ENCODE measurements at places on chromosomes 7 and 10.

- DNase-seq, result no peak
These were observed 22.4 kb downstream of the STN1 start for GRCh38 chr10:103895411-103896186.

DNA sequence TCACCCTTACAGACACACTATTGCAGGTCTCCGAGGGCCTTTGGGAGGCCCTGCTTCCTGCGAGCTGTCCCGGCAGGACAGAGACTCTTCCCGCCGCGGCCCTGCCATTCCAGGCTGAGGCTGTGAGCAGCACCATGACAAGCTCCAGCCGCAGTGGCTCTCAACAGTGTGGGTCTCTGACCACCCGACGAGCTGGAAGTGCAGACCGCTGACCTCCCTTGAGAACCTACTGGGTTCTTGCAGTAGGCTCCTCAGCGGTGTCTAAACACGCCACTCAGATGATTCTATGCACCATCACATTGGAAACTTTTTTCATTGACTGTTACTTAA, 303.4 kb downstream of the WDR37 start:
- no peak for DNase-seq

GRCh38 chr7:150631866-150632864, at the start of gene GIMAP6:
TSS of gene GIMAP6 (minus strand) at chr7:150632385. CDS start at chr7:150630142, 2,243 bp downstream.
- peak; percentile 28 for DNase-seq

GRCh38 chr7:76372984-76373833, 14.4 kb upstream of the YWHAG start:
- peak; percentile 48 for DNase-seq

DNA sequence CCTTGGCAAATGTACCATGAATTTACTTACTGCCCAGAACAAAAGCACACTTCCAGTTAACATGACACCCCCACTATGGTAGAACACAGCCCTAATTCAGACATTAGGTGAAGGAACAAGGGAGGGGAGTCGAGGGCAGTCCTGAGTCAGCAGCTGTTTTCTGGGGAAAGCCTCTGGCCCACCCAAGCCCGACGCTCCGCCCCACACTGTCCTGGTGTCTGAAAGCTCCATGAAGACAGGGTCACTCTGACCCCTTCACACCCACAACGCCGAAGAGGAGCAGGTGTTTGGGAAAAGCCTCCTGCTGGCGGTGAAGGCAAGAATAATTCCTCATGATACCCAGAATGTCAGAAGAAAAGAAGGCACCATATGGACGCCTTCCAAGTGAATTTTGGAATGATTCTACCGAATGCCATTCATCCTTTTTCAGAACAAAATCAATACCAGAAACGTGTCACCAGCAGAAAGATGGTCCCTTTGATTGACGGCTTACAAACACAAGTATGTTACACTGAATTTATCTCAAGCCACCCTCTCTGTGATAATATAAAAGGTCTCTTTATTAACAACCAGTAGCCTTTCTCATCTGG, 172.1 kb downstream of the DIP2C start:
- no peak for DNase-seq

DNA sequence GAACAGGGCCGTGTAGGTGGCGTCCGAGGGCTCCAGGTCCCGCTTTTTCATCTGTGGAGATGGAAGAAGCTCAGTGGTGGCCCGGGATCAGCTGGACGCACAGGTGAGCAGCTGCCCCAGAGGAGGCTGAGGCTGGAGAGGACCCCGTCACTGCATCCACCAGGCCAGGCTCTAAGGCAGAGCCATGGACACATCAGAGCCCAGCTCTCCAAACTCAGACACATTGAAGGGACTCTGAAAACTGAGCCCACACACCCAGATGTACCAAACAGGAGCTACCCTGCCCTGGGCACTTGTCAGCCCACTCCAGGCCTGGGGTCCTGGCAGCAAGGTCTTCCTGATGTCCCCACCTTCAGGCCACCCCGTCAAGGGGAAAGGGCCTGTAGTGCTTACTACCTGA, 8.8 kb downstream of the PTCD1 start:
- no peak for DNase-seq

DNA sequence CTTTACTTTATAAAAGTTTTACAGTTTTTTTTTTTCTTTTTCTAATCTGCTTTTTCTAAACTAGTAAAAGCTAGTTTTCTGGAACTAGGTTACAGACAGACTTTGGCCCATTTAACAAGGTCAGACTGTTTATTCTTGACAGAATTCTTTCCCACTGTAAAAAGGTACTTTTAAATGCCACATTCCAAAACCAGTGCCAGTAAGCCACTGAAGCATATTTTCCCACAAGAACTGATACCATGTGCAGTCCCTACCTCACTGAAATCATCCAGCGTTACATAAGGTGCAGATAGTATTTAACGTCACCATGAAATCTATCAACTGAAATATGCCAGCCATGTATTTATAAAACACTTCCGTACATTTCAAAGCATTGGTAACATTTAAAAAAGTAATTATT, 121.6 kb downstream of the CDK6 start:
- DNase-seq, result no peak

DNA sequence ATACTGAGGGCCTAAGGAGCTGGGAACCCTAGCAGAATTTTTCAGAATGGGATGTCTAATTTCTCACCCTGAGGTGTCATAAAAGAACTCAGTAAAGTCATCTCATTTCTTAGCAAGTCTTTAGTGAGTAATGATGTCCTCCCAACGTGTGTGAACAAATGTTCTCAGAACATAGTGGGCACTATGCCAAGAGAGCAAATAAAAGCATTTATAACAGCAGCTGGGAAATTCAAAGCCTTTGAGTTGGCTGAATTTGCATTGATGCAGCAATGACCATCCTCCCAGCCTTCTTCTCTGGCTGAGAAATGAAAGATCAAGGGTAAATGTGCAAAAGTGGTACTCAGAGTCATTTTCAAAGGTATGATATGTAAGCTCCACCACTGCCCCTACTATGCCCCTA, 109.4 kb downstream of the FAM107B start:
- no peak for DNase-seq

- no peak for DNase-seq
These were observed 32.1 kb downstream of the FOXK1 start for GRCh38 chr7:4714161-4714700.

DNA sequence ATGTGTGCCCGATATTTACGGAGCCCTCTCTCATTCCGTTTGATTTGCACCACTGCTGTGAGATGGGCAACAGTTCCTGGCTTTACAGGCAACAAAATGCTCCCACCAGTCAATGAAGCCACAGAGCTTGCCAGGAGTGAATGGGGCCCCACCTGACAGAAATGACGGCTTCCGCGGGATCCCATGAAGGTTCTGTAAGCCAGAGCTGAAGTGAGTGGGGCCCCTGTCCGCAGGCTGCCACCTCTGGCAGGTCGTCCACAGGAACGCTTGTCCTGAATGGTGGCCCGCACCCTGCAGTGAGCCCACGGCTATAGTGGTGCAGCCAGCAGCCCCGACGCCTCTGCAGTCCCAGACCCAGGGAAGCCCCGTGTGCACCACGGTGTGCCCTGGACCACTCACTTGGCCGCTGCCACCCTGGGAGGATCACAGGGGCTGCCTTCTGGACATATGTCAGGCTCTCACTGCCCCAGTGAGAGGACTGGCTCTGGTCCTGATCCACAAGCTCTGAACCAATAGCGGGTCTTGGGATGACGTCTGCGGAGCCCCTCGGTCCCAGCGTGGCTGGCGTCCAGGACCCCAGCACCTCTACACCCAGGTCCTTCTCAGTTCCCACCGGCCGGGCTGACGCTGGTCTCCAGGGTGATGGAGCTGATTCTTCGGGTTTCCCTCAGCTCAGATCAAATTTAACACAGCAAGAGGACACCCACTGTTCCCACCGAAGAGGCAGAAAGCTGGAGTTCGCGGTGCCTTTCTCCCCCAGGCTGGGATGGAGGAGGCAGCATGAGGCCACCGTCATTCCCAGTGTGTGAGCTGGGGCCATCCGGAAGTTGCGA, 511.9 kb downstream of the DNAJB6 start:
- DNase-seq, result no peak

DNA sequence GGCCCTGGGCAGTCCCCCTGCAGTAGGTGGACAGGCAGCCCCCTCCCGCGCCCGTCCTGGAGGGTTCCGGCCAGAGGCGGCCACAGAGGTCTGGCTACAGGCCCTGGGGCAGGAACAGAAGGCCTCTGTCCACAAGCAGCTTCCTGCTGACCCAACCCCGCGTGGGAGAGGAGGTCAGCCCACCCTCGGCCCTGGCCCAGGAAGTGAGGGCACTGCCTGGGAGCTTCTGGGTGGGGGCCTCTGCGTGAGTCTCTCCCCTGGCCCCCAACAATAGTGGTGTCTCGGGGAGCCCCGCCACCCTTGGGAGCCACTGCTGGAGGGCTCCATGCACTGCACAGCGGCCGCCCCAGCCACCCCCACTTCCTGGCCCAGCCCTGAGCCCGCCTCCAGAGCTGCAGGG, 4.7 kb downstream of the MICALL2 start:
- no peak for DNase-seq

DNA sequence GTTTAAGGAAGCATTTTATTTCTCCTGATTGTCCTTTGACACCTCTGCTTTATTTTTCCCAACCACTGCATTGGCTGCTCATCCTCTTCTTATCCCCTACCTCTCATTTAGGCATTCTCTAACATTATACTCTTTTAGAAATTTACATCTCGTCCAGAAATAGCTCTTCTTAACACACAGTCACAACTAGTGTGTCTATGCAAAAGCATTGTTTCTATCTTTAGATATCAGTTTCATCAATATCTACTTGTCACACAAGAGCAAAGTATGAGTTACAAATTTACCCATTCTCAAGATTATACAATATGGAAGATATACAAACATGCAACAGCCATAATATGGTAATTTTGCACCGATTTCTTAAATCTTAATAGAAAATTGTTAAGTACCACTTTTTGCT, 35.7 kb upstream of the MDFIC start:
- DNase-seq, result no peak

- no peak for DNase-seq
These were observed 43.7 kb upstream of the DGKI start for GRCh38 chr7:137890449-137890921.

GRCh38 chr7:127953423-127954356, 77.5 kb downstream of the LRRC4 start:
- no peak for DNase-seq

DNA sequence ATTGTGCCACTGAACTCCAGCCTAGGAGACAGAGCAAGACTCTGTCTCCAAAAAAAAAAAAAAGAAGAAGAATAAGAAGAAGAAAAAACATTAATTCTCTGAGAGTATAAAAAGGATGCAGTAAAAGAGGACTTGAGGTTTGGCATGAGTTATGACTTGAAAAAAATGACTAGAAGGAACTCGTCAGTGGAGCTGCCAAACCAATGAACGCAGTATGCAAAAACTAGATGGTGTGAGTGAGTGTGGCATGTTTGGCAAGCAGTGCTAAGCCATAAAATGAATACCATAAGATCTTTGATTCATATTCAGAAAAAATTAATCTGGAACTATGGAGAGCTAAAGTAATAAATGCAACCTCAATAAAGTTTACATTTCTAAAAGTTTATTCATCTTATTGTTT, 68.6 kb upstream of the MEOX2 start:
- DNase-seq, result no peak

GRCh38 chr7:131145770-131146169, 181.9 kb upstream of the MKLN1 start:
- DNase-seq, result no peak

DNA sequence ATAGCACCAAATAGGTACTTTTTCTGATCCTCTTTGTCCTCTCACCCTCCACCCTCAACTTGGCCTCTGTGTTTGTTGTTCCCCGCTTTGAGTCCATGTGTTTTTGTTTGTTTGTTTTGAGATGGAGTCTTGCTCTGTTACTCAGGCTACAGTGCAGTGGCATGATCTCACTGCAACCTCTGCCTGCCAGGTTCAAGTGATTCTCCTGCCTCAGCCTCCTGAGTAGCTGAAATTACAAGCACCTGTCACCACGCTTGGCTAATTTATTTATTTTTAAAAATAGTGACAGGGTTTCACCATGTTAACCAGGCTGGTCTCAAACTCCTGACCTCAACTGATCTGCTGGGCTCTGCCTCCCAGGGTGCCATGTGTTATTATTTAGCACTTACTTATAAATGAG, 5.3 kb downstream of the ZNF273 start:
- no peak for DNase-seq

DNA sequence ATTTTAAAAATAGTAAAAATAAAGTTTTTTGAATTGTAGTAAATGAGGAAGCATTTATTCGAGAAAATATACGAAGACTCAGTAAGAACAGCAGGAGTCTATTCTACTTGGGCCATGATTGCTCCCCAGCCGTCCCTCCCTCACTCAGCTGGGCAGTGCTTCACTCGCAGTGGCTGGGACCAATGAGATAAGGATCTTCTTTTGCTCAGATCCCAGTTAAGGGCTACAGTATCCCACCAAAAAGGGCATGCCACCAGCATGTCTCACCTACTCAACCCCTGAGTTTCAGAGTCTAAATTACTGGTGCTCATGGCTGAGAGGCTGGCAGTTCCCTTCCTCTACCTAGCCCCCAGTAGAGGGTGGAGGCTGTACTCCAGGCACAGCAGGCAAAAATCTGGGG, 455.7 kb upstream of the PFKP start:
- no peak for DNase-seq

GRCh38 chr7:43658718-43659548, 70.4 kb downstream of the COA1 start:
- DNase-seq, result no peak

- no peak for DNase-seq
These were observed 20.4 kb upstream of the KNDC1 start for GRCh38 chr10:133139551-133140065.

- DNase-seq, result no peak
These were observed 1.0 kb upstream of the LRRN3 start for GRCh38 chr7:111089822-111090426.

DNA sequence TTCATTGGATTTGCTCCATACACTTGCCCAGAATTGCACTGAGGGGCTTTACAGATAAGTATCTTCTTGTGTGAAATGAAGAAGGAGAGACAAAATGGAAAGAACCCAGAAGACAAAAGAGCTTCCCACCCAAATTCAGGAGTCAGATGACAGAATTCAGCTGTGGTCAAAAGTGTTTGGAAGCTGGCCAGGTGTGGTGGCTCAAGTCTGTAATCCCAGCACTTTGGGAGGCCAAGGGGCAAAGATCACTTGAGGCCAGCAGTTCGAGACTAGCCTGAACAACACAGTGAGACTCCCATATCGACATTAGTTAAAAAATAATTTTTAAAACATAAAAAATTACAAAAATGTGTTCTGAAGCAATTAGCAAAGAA, 27.1 kb downstream of the DUSP5 start:
- DNase-seq, result no peak

DNA sequence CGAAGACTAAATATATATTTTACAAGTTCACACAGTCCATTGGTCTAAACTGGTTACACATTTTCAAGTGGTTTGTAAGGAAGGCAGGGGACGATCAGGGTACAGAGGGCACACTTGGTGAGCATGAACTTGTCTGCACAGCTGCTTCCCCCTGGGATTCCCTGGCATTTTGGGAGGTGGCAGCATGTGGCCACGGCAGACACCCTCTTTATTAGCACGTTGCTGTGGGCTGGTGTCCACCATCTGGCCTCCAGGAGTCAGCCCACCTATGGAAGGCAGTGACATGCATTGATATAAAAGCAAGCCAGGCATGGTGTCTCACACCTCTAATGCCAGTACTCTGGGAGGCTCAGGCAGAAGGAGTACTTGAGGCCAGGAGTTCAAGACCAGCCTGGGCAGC, 350.2 kb downstream of the TYW1 start:
- no peak for DNase-seq

- no peak for DNase-seq
These were observed 251.4 kb upstream of the CTBP2 start for GRCh38 chr10:125411724-125412123.
